Stimulated activated CD4-positive, alpha-beta T cell treated with anti-CD3 and anti-CD28 coated beads, Interleukin-4, amount 100 ng/mL, for 1 hour (primary cell): ENCODE measurements at places on chromosomes 11 and 22.
A peak's percentile ranks its signal among the peaks of the same experiment; 100 is the strongest.

GRCh38 chr22:40749829-40750228 lies 69.3 kb downstream of the SLC25A17 start:
- DNase-seq, result no peak

GRCh38 chr11:15481871-15482270 lies 367.1 kb downstream of the INSC start:
- DNase-seq, result no peak

DNA sequence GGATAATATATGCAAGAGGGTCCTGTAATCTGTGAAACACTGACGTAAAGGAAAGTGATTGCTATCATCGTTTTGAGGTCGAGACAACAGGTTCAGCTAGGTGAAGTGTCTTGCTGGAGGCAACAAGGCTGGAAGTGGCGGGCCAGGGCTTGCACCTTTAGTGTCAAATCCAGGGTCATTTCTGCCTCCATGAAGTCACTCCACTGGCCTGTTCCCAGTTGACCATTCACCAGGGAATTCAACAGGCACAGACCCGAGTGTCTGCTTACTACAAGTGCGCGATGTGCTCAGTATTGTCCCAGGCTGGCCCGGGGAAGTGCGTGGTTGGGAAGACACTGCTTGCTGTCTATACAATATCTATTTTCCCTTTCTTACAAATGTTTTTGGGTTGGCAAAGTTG lies 225.0 kb downstream of the CEP164 start:
- no peak for DNase-seq

DNA sequence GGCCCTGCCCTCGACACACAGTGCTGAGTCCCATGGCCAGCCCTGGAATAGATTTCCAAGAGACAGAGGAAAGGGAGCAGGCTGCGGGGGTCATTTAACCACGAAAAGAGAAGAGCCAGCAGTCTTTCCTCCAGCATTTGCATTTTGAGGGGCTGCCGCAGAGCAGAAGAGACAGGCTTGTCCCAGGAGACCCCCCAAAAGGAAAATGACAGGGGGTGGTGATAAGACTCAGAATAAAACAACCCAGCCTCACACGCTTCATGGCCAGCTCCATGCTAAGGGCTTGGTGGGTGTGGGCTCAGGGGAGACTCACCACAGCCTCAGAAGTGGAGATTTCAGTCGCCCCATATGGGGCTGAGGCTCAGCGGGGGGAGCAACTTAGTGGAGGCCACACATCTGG lies 16.9 kb downstream of the TRIOBP start:
- no peak for DNase-seq

DNA sequence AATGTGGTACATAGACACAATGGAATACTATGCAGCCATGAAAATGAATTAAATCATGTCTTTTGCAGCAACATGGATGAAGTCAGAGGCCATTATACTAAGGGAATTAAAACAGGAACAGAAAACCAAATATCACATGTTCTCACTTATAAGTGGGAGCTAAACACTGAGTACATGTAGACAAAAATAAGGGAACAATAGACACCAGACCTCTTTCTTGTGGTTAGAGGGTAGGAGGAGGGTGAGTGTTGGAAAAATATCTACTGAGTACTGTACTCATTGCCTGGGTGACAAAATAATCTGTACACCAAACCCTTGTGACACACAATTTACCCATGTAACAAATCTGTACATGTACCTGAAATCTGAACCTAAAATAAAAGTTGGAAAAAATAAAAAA lies 59.1 kb upstream of the ANO5 start:
- DNase-seq, result no peak

- no peak for DNase-seq
Observed at GRCh38 chr11:64485074-64485473, 105.9 kb upstream of the SLC22A12 start.

GRCh38 chr11:61785837-61786402 lies 6.5 kb downstream of the TMEM258 start:
- DNase-seq, result no peak

- no peak for DNase-seq
Observed at GRCh38 chr11:116687458-116688201, 85.2 kb downstream of the BUD13 start.

DNA sequence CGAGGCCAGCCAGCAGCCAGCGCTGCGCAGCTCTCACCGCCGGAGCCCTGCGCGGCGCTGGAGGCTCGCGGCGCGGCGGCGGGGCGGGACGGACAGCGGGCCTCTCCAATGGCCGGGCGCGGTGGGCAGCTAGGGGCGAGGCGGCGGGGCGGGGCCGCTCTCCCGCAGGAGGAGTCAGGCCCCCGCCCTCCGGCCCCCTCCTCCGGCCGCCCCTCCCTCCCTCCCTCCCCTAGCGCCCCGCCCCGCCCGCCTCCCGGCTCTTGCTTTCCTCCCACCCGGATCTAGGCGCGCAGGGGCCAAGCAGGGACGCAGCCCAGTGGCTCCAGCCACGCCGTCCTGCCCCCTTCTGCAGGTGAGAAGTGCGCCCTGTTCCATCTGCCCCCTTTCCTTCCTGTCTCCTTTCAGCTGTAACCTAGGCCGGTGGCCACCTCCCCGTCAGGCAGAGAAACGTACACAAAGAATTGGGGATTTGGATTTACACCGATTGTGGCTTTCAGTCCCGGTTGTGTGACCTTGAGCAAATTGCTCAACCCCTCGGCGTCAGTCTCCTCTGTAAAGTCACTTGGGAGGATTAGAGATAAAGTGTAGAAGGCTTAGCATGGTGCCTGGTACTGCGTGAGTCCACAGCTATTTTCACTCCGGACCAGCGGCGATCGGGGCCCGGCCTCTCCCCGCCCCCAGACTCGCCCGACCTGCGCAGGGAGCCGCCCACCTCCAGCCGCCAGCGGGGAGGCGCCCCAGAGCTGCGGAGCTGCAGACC lies at the start of gene FZD4:
Gene FZD4 (minus strand): TSS at position 35 of the 760 bp plus-strand sequence. CDS start 310 bp downstream, outside the sequence.
- DNase-seq, result peak; percentile 39

GRCh38 chr11:126489836-126490660 lies 134.6 kb downstream of the ST3GAL4 start:
- no peak for DNase-seq

DNA sequence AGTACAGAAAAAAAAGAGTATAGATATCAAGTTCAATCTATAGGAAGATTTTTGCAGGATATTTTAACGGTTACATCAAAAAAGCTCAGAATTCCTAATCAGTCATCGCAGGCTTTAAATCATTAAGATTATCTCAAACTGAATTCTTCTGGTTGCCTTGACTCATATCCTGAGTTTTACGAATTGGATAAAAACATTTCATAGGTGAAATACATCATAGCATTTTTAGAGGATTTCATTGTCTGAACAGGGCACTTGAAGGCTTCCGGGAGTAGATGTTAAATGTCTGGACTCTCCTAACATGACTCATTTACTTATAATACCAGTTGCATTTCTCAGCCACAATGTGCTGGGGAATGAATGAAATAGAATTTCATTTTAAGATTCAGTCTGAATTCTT lies 2216.6 kb upstream of the RAG2 start:
- DNase-seq, result no peak

- no peak for DNase-seq
Observed at GRCh38 chr11:111476956-111477355, 35.2 kb downstream of the BTG4 start.

GRCh38 chr22:30640361-30640760 lies 4.8 kb downstream of the SLC35E4 start:
- no peak for DNase-seq

GRCh38 chr11:121520243-121521144 lies 67.7 kb upstream of the SORL1-AS1 start:
- no peak for DNase-seq

DNA sequence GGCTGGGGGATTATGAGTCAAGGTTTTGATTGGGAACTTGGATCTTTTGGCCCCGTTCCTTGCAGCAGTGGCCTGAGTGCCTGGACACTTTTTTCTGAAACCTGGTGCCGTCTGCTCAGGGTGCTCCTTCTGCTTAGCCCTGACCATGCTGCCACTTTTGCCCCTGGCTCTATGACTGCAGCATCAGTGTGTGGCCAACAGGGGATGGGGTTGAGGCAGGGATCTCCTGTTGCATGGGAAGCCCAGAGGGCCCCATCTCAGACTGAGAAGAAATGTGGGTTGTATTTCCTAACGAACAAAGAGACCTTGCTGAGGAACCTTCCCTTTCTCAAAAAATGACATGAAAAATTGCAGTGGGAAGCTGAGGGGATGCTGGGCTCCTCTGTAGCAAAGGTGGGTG lies 18.7 kb downstream of the POU2F3 start:
- DNase-seq, result no peak

DNA sequence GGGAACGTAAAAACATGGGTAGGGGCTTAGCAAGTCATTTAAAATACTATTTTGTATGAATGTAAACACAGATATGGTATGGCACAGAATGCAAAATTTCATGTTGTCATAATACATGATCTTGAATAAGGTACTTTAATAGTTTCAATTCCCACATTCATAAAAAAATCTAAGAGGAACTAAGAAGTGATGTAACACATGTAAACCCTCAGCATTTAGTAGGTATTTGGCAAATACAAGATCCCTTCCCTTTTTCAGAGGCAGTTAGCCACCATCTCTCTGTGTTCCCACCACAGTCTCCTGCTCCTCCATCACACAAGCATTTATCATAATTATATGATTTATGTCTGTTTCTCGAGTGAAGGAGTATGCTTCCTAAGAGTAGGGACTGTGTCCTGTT lies 251.8 kb downstream of the TENM4 start:
- DNase-seq, result no peak

DNA sequence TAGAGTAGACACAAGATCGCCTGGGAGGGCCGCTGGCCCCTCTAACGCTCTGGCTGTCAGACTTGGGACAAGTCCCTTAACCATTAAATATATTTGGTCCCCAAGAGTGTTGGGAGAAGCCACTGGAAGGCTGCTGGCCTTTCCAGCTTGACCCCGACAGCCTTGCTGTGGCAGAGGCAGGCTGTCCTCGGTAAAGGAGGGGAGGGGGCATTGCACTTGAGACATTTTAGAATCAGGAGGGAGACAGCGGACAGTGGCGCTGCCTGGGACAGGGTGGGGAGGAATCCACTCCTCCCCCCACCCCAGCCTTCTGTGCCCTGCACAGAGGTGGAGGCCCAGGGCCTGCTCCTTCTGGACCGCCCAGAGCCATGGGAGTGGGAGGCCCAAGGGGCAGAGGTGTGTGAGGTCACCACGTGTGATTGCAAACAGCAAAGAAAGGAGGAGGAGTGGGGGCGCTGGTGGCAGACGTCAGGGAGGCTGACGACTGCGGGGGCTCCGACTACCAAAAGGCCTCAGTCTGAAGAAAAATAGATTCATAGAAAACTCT lies 28.9 kb downstream of the APOL1 start:
- DNase-seq, result no peak

- no peak for DNase-seq
Observed at GRCh38 chr11:2142300-2142759, 3.1 kb upstream of the IGF2 start.

DNA sequence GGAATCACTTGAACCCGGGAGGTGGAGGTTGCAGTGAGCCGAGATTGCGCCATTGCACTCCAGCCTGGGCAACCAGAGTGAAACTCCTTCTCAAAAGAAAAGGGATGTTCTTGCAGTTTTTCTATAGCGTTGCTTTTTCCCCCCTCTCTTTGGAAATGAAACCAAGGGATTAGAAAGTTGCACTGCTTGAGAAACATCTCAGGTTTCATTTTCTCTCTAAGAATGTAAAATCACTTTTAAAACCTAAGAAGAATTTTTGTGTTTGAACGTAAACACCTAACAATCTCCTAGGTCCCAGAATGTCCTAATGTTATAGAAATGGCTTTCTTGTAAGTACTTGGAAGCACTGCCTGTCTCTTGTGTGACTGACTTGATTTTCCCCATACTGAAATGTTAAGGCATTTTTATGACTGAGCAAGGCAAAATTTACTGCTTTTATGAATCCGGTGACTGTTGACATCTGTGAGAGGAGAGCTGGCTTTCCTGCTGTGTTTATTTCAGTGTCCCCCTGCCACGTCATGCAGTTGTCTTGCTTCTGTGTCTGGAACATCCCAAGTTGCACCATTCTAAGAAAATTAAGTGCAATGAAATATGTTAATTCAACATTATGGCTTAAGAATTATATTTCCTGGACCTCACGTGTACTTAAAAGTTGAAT lies 37.7 kb downstream of the NF2 start:
- no peak for DNase-seq

DNA sequence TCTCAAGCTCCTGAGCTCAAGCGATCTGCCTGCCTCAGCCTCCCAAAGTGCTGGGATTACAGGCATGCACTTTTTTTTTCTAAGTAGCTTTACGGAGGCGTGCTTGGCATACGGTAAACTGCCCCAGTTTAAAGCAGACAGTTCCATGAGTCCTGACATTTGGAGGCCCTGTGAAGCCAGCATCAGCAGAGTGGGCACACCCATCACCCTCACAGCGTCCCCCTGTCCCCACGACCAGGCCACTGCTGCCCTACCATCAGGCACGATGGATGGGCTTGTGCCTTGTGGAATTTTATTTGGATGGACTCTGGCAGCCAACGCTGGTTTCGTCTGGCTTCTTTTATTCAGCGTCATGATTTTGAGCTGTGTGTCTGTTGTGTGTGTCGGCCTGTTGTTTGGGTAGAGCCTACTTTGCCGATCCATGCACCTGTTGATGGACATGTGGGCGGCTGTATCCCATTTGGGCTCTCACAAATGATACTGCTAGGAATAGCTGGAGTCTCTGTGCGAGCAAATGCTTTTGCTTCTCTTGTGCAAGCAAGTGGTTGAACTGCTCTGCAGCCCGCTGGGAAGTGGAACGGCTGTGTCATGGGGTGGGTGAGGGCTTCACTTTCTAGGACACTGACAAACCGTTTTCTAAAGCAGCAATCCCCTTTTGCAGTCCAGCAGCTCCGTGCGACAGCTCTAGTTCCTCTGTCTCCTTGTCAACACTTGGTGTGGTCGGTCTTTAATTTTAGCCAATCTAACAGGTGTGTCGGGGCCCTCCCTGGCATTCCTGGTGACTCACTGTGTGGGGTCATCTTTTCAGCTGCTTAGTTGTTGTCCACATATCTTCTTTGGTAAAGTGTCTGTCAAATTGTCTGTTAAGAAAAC lies 23.8 kb downstream of the KCNQ1 start:
- DNase-seq, result no peak

- DNase-seq, result no peak
Observed at GRCh38 chr11:117303101-117303500, 12.0 kb downstream of the BACE1-AS start.

DNA sequence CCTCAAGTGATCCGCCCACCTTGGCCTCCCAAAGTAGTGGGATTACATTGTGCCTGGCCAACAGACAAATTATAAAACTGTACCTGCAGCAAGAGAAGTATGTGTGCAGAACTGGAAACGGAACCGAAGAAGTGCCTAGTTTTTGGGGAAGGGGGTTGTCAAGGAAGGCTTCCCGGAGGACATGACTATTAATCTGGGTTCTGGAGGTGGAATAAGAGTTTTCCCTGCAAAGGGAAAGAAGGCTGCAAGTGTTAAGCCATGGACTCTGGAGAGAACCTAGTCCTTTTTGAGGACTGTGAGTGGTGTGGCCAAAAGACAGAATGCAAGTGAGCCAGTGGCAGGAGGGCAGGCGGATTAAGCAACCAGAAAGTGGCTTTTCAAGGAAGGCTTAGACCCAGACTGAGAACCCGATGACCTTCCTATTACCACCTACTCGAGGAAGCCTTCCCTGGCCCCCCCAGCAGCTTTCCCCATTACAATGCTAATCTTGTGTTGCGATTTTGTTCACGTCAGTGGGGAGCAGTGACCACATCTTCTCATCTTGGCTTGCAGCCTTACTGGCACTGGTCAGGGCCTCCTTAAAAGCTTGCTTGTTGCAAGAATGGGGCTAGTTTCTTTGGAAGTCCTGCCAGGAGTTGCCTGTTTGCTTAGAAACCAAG lies 5.7 kb upstream of the SEPTIN3 start:
- DNase-seq, result no peak
